Breast epithelium (tissue), 4 donors: ENCODE measurements at places on chromosomes 5 and 9. TPM values are rescaled to one million over a fixed set of nuclear protein-coding genes. Genes with fewer than 3 reads are reported as not detected.

PRR7 gene
- 2.0 TPM for total RNA-seq

HTR1A gene
- total RNA-seq: not detected

NR2F1 gene
- 63.6 TPM for total RNA-seq

STPG3 gene
- total RNA-seq: not detected

IL3 gene
- total RNA-seq: not detected

CYLC2 gene
- total RNA-seq: not detected

DNA sequence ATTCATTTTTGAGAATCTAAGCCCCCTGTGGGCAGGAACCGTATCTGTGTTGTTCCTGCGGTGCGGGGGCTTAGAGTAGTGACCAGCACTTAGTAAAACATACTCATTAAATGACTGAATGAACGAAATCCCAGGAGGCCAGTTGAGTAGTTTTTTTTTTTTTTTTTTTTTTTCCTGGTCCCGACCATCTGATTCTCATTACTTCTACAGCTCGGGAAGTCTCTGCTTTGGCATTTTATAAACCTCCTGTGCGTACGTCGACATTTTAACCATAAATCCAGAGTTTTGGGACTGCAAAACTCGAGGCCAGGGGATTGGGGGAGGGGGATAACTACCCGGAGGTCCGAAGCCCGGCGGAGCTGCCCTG lies 31.5 kb upstream of the SPRY4 start:
- peak overlapping the region; percentile 97 for H3K27ac ChIP-seq
- H3K4me1 ChIP-seq: no peaks in the 10 kb centered on the region
- H3K27me3 ChIP-seq: no peaks in the 10 kb centered on the region
- H3K4me3 ChIP-seq: peak overlapping the region; percentile 61
- DNase-seq: no peak

DNA sequence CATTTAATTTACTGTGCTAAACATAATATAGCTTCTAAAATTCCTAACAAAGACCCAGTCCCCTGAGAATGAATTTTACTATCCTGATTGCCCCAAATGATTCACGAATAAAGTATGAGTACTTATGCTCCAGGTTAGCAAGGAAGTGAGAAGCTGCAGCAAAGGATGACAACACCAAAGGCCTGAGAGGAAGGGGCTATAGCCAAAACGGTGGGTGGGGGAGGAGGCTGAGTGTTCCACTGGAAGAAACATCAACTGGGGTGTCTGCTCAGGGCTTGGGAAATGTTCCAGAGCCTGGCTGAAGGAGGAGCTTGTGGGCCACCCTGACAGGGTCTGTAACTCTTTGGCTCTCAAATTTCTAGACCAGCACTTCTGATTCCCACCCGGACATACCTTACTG lies 157.3 kb downstream of the ADAMTS12 start:
- no peak overlapping the region for H3K27ac ChIP-seq
- no peak overlapping the region for H3K4me3 ChIP-seq

- no peaks in the 10 kb centered on the region for H3K27me3 ChIP-seq
- no peak for DNase-seq
- H3K36me3 ChIP-seq: peaks cover 6% of the 10 kb centered on the region
- no peak overlapping the region for H3K4me3 ChIP-seq
- H3K27ac ChIP-seq: no peak overlapping the region
Observed at GRCh38 chr9:5042661-5043178, 57.6 kb downstream of the JAK2 start.

- no peak for DNase-seq
- no peaks in the 10 kb centered on the region for H3K36me3 ChIP-seq
- no peak overlapping the region for H3K4me3 ChIP-seq
Observed at GRCh38 chr5:173228639-173229381, 6.2 kb downstream of the NKX2-5 start.

GRCh38 chr5:155728857-155729683 lies 597.9 kb upstream of the SGCD start:
- peaks cover 6% of the 10 kb centered on the region for H3K4me1 ChIP-seq
- H3K27me3 ChIP-seq: peaks cover 50% of the 10 kb centered on the region
- no peak overlapping the region for H3K27ac ChIP-seq
- no peaks in the 10 kb centered on the region for H3K36me3 ChIP-seq
- peak overlapping the region; percentile 26 for H3K4me3 ChIP-seq

DNA sequence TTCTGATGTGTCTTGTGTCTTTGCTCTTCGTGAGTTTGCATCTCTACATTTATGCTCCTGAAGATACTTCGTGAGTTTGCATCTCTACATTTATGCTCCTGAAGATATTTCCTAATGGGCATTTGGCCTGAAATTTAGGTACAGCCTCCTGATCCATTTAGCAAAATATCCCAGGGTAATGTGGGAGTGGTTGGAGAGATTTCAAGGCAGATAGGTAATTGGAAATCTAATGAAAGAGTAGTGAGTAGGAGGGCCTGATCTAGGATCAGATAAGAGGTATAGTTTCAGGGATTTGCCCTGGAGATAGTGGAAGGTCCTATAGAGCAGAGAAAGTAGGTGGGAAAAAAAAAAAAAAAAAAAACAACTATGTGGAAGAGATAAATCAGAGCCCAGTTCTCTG lies 14.6 kb upstream of the SNX2 start:
- no peaks in the 10 kb centered on the region for H3K27me3 ChIP-seq
- no peak for DNase-seq
- H3K36me3 ChIP-seq: no peaks in the 10 kb centered on the region

DNA sequence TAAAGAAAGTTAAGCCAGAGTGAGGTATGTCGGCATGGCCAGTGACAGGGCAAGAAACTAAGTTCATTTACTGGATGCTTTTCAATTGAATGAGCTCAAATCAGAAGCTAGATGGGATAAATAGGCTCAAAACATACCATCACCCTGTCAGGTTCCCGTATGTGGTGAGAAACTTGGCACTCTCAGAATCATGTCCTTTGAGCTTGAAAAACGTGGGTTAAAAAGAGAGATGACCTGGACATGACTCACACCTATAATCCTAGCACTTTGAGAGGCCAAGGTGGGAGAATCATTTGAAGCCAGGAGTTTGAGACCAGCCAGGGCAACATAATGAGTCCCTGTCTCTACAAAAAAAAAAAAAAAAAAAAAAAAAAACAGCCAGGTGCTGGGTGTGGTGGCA lies 121.7 kb upstream of the RGMB start:
- no peaks in the 10 kb centered on the region for H3K4me1 ChIP-seq
- DNase-seq: no peak
- H3K4me3 ChIP-seq: no peak overlapping the region
- H3K27ac ChIP-seq: no peak overlapping the region
- no peaks in the 10 kb centered on the region for H3K27me3 ChIP-seq
- no peaks in the 10 kb centered on the region for H3K36me3 ChIP-seq

GRCh38 chr5:177447611-177448243 lies 1.1 kb downstream of the PRR7 start:
- peaks cover 13% of the 10 kb centered on the region for H3K4me1 ChIP-seq
- peak overlapping the region; percentile 60 for H3K4me3 ChIP-seq

DNA sequence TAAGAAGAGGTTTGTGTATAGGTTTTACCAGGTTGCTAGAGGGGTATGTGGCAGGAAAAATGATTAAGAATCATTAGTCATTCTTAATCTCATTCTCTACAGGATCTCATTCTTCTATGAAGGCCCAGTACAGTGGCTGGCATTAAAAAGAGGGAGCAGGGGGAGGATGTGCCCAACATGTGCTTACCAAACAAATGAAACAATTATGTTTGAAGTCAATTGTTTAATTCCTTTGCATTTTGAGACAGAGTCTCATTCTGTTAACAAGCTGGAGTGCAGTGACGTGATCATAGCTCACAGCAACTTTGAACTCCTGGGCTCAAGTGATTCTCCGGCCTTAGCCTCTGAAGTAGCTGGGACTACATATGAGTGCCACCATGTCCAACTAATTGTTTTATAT lies 23.0 kb downstream of the FNIP1 start:
- no peaks in the 10 kb centered on the region for H3K4me1 ChIP-seq
- no peaks in the 10 kb centered on the region for H3K27me3 ChIP-seq
- H3K4me3 ChIP-seq: no peak overlapping the region
- H3K27ac ChIP-seq: no peak overlapping the region
- DNase-seq: no peak

GRCh38 chr5:157245476-157245875 lies 20.4 kb upstream of the CYFIP2 start:
- no peaks in the 10 kb centered on the region for H3K36me3 ChIP-seq
- no peaks in the 10 kb centered on the region for H3K4me1 ChIP-seq
- H3K27me3 ChIP-seq: no peaks in the 10 kb centered on the region
- no peak overlapping the region for H3K4me3 ChIP-seq
- H3K27ac ChIP-seq: no peak overlapping the region

DNA sequence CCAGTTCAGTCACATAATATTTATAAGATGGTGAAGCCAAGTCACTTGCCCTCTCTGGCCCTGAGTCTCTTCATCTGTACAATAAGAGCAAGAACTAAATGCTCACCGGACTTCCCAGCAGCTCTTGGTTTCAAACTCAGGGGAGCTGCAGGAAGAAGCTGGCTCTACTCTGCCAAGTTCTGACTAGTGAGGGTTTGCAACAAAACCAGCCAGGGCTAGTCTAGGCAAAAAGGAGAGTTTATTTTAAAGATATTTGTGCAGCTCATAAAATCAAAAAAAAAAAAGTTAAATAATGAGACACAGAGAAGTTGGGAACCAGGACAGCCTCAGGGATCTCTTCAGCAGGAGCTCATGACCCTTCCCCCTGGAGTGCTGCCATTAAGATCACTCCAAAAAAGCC lies 107.3 kb downstream of the DOCK2 start:
- no peaks in the 10 kb centered on the region for H3K4me1 ChIP-seq
- no peak overlapping the region for H3K4me3 ChIP-seq
- no peak overlapping the region for H3K27ac ChIP-seq
- no peak for DNase-seq

- no peak for DNase-seq
- peaks cover 6% of the 10 kb centered on the region for H3K36me3 ChIP-seq
- H3K4me1 ChIP-seq: no peaks in the 10 kb centered on the region
- H3K27me3 ChIP-seq: no peaks in the 10 kb centered on the region
- H3K4me3 ChIP-seq: no peak overlapping the region
- no peak overlapping the region for H3K27ac ChIP-seq
Observed at GRCh38 chr9:86079865-86080469, 19.4 kb downstream of the GOLM1 start.

DNA sequence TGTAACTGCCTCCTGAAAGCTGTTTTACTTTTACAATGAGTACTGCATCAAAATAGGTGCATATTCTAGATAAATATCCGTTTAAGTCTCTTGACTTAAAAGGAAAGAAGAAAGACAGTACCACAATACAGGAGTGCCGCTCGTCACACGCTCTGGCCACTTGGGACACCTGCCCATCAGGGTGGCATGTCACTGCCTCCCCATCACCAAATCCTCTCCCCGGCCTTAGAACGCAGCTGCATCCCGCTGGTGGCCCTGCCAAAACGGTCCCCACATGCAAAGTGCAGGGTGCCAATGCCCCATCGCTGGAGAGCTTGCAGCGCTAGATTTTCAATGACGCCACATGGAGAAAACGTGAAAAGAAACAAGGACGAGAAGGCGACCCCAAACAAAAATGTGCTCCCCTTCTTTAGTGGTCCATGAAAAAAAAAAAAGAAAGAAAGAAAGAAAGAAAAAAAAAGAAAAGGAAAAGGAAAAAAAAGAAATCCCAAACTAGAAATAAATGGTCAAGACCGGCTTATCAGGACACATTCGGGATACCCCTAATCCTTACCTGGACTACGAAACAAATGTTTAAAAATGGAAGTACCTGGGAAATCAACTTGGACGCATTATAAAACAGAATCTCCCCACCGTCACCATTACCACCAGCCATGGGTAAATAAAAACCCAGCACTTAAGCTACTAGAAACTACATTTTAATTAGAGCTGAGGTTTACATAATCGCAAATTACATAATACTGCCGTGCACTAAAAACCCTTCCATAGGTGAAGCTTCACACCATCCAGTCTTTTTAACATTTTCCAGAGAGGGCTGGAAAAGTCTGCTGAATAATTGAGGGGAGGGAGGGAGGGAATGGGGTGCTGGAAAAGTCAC lies 1.0 kb downstream of the ANKH start:
- H3K4me3 ChIP-seq: peak overlapping the region; percentile 80
- no peaks in the 10 kb centered on the region for H3K4me1 ChIP-seq
- no peaks in the 10 kb centered on the region for H3K27me3 ChIP-seq
- H3K27ac ChIP-seq: peak overlapping the region; percentile 99

DNA sequence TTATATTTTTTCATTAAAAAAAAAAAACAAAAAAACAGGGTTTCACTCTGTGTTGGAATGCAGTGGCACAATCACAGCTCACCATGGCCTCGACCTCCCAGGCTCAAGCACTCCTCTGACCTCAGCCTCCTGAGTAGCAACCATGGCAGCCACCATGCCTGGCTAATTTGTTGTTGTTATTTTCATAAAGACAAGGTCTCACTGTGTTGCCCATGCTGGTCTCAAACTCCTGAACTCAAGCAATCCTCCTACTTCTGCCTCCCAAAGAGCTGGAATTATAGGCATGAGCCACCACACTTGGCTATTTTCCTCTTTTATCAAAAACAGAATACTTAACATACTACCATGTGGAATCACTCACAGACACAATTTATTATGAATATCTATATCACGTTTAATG lies 46.7 kb downstream of the UBAP2 start:
- no peaks in the 10 kb centered on the region for H3K4me1 ChIP-seq
- no peak for DNase-seq
- no peak overlapping the region for H3K4me3 ChIP-seq
- H3K36me3 ChIP-seq: no peaks in the 10 kb centered on the region
- no peak overlapping the region for H3K27ac ChIP-seq

DNA sequence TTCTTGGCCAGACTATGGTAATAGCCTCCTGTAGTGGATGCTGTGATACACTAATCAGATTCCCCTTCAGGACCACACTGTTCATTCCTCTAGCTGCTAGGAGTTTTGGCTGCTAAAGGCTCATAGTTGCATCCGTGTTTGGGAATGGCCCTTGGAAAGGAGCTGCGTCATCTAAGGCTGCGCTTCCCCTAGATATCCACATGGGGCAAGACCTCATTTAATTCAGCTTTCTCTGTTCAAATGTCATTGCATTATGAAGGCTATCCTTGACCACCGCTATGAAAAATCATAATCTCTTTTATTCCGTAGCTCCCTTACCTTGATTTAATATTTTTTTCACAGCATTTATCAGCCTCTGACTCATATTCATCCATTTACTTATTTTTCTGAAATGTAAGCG lies 258.3 kb upstream of the NR4A3 start:
- no peaks in the 10 kb centered on the region for H3K36me3 ChIP-seq
- DNase-seq: no peak
- no peaks in the 10 kb centered on the region for H3K27me3 ChIP-seq

DNA sequence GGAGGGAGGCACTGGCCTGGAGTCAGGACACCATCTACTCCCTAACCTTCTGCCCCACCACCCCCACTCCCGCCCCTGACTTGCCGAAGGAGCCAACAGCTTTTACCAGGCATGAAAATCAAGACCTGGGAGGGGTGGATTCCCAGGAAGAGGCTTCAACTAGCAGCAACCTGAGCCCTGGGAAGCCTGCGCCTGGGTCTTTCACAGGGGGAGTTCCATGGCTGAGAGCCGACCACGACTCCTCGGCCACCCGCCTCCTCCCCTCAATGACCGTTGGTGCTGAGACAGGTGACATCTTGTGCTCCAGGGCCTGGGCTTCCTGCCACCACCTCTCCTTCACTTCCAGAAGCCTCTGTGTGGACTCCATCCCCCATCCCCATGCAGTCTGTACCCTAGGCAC lies 37.1 kb downstream of the BARX1 start:
- H3K4me1 ChIP-seq: no peaks in the 10 kb centered on the region
- H3K4me3 ChIP-seq: no peak overlapping the region
- DNase-seq: no peak
- no peaks in the 10 kb centered on the region for H3K36me3 ChIP-seq
- H3K27ac ChIP-seq: no peak overlapping the region
- no peaks in the 10 kb centered on the region for H3K27me3 ChIP-seq
